ENCODE measurements at places on chromosomes 2 and 18.

- DNase-seq = no peak
Measured at GRCh38 chr2:58503918-58504317, 262.8 kb upstream of the FANCL start.

DNA sequence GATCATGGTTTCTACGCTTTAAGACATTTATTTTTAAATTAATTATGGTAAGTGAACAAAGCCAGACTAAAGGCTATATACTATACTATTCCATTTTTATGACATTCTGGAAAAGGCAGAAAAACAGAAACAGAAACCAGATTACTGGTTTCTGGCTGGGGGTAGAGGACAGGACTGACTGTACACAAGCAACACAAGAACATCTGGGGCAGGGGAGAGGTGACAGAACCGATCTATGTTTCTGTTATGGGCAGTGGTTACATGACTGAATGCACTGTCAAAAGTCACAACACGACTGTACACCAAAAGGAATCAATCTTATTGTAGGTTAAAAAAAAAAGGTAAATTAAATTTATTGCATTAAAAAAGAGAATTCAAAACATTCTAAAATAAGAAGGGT is 64.7 kb downstream of the PTPN2 start:
- no peak for DNase-seq

DNA sequence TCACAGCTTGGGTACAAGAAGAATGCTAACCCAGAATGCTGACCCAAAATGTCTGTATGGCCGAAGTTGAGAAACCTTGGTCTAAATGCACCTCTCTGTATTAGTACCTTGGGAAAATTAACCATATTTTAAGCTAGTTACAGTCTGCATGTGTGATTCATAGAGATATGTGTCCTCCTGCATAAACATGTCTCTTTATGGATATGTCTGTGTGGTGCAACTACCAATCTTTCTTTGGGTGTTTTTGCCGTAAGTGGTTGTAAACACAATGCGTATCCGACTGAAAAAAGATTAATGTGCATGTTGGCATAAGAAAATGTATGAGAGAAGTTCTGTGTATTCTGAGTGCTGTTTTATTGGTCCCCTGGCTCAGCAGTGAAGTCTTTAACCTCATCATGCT is 54.2 kb upstream of the GAREM2 start:
- DNase-seq = no peak

DNA sequence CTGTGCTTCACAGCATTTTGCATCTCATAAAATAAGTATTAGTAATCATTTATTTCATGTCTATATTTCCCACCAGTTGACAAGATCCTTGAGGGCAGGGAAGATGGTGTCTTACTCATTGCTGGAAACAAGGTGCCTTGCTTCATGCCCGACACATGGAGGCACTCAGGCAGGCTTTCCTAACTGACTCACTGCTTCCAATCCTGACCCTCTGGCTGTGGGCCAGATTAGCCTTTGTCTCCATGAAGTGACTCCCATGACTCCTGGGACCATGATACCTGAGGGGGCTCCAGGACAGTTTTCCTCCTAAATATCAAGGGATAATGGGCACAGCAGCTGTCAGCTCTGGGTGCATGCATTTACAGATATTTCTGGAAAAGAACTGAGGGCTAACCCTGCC is 275.1 kb downstream of the AGPS start:
- no peak for DNase-seq

DNA sequence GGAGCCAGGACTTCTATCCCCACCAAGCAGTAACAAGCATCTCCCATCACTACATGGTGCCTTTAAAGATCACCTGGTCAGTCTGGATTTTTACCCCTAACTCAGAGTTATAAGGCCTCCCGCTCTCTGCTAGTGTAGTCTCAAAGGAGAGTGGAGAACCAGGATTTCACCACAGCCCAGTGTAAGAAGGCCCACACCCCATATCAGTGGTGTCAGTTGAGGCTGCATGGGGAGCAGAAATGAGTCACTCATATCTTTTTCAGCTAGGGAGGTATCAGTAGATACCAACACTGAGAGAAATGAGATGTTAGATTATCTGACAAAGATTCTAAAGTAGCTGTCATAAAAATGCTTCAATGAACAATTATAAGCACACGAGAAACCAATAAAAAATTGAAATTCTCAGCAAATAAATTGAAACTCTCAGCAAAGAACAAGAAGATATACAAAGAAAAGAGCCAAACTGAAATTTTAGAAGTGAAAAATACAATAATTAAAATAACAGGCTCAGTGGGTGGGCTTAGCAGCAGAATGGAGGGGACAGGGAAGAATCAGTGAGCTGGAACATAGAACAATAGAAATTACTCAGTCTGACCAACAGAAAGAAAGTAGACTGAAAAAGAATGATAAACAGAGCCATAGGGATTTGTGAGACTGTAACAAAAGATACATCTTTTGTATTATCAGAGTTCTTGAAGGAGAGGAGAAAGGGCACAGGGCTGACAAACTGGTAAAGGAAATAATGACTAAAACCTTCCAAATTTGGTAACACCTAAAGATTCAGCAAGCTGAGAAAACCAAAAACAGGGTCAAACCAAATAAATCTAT is 257.7 kb downstream of the ANAPC1 start:
- DNase-seq = peak; percentile 54

GRCh38 chr2:172249334-172249733 is 146.6 kb upstream of the DLX2 start:
- DNase-seq = no peak

DNA sequence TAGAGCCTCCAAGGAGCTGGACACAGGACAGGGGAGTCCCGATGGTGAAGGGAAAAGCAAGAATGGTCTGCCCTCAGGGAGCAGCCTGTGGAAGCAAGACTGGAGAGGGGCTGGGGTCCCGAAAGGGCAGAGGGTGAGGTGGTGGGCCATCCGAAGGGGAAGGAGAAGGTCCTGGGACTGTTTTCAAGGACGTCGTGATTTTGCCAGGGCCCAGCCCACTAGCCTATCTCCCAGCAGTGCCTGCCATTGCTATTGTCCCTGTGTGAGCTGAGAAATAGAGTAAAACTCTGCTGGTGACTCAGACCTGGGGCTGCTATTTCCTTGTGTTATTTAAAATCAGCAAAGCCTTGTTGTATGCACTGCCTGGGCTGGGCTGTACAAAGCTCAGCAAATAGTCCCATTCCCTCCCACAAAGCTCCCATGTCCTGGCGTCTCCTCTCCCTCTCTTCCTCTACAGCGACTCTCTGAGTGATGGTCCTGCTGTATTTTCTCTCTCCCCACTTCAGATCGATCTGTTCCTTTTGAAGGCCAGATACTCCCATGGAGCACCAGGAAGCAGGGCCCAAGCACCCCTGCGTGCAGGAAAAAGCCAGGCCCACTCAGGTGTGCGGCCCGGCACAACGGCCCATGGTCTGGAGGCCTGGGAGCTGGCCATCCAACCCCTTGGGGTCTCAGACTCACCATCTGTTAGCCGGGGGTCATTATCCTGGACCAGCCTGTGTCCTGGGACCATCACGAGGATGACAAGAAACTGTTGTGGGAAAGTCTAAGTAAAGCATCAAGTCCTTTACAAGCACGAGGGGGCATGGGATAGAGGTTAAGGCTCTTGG is 65.0 kb upstream of the OTOF start:
- no peak for DNase-seq

DNA sequence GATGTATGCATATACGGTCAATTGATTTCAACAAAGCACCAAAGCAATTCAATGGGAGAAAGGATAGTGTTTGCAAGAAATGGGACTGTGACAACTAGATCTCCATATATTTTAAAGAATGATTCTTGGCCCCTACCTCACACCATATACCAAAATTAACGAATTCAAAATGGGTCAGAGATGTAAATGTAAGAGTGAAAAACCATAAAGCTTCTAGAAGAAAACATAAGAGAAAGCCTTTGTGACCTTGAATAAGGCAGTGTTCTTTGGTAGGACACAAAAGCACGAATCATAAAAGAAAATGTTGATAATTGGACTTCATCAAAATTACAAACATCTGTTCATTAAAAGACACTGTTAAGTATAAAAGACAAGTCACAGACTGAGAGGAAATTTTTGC is 5.0 kb upstream of the PROC start:
- DNase-seq = no peak

GRCh38 chr2:43265421-43265820 is 39.0 kb upstream of the ZFP36L2 start:
- no peak for DNase-seq

DNA sequence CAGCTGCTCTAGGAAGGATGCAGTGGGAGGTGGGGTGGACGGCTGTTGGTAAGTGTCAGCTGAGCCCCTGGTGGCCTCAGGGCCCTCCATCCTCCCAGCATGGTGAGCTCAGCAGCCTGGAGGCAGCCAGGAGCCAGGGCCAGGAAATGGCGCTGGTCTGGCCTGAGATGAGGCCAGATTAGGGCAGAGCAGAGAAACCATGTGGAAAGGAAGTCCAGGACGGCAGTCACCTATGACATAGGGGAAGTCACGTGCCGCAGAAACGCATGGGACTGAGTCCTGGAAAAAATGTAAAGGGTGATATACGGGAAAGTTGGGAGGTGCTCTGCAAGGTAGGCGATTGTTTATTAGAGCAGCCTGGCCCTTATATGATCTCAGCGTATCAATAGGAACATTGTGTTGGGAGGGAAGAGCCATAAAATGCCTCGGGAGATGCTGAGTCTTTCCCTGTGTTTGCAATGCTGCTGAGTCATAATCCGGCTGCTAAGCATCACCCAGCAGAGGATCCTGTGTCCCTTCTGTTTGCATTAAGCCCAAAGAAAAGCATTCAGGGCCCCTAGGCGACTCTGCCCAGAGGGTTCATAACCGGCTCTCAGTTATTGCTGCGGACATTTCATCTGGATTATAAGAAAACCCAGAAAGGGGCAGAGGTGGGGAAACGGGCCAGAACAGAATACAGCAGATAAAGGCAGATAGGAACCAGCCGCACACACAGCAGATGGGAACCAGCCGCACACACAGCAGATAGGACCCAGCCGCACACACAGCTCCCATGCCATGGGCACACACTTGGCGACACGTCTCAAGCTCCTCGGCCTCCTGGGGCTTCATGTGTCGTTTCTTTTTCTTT is 30.3 kb upstream of the B3GNT7 start:
- DNase-seq = no peak

DNA sequence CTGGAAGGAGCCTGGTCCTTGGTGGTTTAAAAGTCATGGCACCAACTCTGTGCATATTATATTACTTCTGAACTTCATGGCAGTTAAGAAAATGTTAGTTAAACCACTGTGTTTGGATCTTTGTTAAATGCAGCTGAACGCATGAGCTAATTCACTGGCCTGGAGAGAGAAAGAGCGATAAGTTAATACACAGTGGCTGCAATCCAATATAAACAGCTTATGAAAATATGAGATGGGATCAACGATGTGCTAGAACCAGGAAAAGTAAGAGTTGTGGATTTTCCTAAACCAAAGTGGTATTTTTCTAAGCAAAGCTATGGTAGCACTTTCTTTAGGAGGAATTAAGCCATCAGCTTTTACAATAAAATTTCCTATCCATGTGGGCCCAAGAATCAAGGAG is 326.7 kb downstream of the MTX2 start:
- no peak for DNase-seq

Measured in NK-92 treated with Interleukin-12 subunit alpha and Interleukin-12 subunit beta, amount 100 ng/mL, for 24 hours (cell line).